K562 (cell line): ENCODE measurements at places on chromosomes 12 and 14. TPM values are rescaled to one million over a fixed set of nuclear protein-coding genes. Genes with fewer than 3 reads are reported as not detected.

Gene OR6J1
- total RNA-seq = not detected in 2 replicates

Gene PTCSC3
- not detected in 2 replicates for total RNA-seq

Gene ORAI1
- 23.8 and 24.4 TPM in 2 replicates for total RNA-seq

Gene KRT71
- not detected in 2 replicates for total RNA-seq

Gene VRTN
- 0.09 and 0.11 TPM in 2 replicates for total RNA-seq
